ENCODE measurements at places on chromosomes 11 and 22.

GRCh38 chr22:35634015-35634414 lies 14.2 kb upstream of the APOL6 start:
- DNase-seq, result no peak

- no peak for DNase-seq
Measured at GRCh38 chr11:34997952-34998528, 81.6 kb downstream of the PDHX start.

GRCh38 chr11:134416726-134417125 lies 4.7 kb upstream of the B3GAT1 start:
- DNase-seq, result no peak

GRCh38 chr22:33380789-33381530 lies 322.8 kb upstream of the SYN3 start:
- DNase-seq, result no peak

DNA sequence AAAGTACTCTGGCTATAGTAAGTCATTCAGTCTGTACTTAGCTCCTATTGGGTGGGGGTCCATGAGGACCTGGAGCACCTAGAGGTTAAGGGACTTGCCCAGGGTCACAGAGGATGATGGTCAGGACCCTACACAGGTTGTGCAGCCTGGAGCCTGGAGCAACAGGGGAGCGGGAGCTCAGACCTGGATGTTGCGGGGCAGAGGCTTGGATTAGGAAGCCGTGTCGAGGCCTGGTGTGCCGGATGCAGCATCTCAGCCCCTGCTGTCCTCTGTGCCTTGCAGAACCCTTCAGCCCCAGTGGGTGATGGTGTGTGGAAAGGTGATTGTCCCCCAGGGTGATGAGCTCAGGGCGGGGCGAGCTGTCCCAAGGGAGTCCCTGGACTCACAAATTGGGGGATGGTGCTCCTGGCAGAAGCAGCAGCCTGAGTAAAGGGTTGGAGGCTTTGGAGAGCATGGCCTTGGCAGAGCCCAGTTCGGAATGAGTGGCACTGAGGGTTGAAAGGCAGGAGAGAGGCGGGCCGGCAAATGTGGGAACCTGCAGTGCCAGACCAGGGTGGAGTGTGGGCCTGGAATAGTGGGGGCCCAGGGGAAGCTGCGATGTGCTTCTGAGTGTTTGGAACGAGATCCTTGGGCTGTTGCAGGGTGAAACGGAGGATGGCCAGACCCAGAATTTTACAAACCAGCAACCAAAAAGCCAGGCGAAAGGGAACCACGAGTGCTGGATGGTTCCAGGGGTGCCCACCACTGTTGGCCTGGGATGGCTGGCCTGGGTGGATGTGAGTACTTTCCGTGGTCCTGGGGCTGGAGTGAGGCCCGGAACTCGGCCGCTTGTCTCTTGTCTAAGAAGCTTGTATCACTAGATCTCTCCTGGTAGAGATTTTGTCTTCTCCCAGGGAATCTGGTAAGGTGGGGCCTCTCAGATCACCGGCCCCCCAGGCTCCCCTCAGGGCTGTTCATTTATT lies 2.9 kb downstream of the TPCN2 start:
- no peak for DNase-seq

DNA sequence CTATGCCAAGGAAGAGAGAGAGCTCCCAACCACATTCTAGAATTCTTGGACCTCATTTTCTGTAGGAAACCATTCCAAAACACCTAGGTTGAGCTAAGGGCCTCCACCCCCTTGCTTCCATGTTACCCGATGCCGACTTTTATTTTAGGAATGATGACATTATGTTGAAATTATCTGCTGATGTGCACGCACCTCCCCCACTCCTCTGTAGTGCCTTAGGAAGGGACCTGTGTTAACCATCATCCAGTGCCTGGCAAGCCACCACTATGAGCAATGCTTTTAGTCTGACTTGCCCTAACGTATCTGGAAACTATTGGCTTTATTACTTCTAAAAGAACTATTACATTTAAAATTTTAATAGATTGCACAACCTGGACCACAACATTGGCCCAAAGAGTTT lies 42.1 kb downstream of the NCAPD3 start:
- DNase-seq, result no peak

- DNase-seq, result no peak
Measured at GRCh38 chr11:13717331-13717730, 48.9 kb downstream of the FAR1 start.

DNA sequence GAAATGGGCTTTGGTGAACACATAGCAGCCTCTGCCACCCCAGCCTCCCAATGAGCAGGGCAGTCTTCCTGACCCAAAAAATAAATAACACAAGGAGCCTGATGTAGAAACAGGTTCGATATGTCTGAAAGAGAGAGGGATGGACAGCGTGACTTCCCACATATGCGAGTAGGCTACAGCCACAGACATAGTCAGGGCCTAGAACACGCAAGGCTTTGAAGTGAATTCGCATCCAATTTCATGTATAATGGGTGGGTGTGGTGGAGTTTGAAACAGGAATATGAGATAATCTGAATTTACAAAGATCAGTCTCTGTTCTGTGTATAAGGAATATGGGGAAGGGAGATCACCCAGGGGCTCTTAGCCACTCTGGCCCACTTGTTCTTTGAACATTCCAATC lies 74.4 kb downstream of the DBX1 start:
- no peak for DNase-seq

- no peak for DNase-seq
Measured at GRCh38 chr11:111691176-111691575, 75.0 kb downstream of the PPP2R1B start.

DNA sequence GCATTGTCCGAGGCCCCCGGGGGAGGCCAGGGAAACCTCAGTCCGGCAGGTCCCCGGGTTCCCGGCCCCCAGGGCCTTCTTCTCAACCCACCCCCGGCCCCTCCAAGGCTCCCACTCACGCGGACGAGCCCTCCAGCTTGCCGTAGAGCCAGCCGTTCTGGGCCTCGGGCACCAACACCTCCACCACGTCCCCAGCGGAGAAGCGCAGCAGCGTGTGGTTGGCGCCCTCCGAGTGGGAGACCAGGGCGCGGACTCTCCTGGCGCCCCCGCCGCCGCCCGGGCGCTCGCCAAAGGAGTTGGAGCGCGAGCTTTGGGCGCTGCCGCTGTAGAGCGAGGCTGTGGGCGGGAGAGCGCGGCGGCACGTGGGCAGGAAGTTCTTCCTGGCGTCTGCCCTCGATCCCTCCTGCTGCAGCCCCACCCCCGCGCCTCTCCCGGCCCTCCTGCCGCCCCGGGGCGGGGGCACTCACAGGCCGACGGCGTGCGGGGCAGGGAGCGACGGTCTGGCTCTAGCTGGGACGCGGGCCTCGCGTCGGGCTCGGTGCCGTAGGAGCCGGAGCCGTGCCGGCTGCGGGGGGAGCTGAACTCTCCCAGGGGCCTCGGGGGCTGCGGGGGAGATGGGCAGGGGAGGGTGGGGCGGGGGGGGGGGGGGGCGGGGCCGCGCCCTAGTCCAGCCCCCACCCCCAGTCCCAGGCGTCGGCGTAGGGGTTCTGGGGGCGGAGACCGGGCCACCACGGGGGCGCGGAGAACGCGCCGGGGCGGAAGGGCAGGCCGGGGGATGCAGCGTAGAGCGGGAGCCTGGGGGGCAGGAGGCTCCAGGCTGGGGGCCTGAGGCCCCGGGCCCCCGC lies 4.9 kb upstream of the SLC16A8 start:
- no peak for DNase-seq

DNA sequence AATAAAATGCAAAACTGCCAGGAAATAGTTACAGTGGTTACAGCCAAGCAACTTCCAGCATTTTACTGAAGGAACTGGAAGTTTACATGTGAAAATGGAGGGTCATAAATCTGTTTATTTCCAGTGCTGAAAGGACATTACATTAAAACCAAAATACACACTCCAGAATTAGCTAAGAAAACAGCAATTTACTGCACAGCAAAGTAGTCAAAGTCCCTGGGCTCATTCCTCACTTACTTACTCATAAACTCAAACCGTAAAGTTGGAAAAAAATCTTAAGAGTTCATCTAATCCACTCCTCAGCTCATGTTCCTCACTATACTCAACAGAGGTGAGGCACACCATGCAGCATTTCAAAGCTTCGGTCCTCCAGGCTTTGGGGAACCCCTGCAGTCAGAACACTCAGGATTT lies 17.4 kb downstream of the CTSC start:
- DNase-seq, result no peak

- peak; percentile 83 for DNase-seq
Measured at GRCh38 chr11:75554258-75555022, 7.6 kb upstream of the SERPINH1 start.

DNA sequence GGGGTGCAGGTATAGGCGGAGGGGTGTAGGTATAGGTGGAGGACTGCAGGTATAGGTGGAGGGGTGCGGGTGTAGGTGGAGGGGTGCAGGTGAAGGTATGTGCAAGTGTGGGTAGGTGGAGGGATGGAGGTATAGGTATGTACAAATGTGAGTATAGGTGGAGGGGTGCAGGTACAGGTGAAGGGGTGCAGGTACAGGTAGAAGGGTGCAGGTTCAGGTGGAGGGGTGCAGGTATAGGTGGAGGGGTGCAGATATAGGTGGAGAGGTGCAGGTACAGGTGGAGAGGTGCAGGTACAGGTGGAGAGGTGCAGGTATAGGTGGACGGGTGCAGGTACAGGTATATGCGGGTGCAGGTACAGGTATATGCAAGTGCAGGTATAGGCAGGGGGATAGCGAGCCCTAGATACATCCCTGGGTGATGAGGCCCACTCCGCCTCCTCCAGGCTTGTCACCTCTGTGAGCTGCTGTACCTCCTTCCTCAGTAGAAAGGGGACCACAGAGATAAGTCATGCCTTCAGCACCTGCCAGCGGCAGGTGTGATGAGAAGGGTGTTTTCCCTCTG lies 17.2 kb downstream of the LINC01488 start:
- DNase-seq, result no peak

DNA sequence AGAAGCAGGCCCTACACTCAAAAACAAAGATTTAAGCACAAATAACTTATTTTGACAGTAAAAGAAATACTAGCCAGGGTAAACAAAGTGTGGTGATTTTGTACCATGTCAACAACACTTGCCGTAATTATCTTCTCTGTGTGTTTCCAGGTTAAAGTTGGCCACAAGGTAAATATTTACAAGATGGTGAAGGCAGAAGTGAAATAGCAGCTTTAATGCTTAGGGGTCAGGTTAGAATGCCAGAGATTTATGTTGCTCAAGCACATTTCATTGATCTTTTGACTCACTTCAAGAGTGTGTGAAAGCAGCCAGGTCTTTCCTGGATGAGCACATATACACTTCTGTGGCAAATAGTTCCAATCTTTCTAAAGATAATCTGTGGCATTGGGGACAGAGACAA lies 270.2 kb upstream of the LUZP2 start:
- no peak for DNase-seq

GRCh38 chr11:74895340-74896116 lies 53.4 kb downstream of the XRRA1 start:
- DNase-seq, result no peak

GRCh38 chr11:63243533-63243932 lies at the start of gene SLC22A25:
Gene SLC22A25, minus strand, starts transcription at chr11:63243599. Its CDS starts 13,947 bp downstream, at chr11:63229652.
- DNase-seq, result no peak

DNA sequence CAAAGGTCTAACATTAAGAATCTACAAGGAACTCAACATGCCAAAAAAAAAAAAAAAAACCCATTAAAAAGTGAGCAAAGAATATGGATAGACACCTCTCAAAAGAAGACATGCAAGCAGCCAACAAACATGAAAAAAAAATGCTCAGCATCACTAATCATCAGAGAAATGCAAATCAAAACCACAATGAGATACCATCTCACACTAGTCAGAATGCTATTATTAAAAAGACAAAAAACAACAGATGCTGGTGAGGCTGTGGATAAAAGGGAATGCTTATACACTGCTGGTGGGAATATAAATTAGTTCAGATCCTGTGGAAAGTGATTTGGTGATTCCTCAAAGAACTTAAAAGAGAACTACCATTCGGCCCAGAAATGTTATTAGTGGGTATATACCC lies 257.7 kb upstream of the PLET1 start:
- no peak for DNase-seq

- DNase-seq, result no peak
Measured at GRCh38 chr11:11446967-11447366, 93.9 kb upstream of the CSNK2A3 start.

GRCh38 chr11:35363246-35363801 lies 56.0 kb downstream of the SLC1A2 start:
- no peak for DNase-seq

DNA sequence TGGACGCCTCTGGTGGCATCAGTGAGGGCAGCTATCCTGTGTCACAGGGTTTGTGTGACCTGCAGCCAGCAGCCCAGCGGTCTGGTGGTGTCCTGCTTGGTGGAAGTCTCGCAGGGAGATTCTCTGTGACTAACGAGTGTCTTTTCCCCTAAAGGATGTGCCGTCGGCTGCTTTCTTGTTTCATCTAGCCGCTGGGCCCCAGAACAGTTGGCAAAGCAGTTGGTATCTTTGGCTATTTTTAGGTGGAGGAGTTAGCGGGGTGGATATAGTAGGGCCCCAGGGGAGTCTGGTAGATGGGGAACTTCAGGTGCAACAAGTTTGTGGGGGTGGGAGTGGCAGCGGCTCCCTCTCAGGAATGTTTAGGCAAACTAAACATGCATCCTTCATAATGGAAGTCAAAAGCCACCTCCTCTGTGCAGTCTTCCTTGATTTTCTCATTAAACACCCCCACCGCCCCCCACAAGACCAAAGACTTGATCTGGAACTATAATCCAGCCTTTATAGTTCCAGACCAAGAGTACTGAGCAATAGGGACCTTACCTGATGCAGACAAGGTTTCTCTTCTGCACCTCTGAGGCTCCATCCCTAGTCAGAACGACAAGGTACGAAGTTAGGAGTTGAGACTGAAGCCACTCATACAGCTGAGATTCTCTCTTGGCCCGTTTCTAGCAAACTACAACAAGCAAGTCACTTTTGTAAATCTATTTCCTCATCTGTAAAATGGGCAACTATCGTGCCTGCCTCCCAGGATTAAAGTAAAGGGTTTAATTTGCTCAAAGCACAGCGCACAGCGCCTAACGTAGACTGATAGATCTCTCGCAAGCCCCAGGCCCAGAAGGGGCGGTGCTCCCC lies 1.1 kb upstream of the PELI3 start:
- no peak for DNase-seq

GRCh38 chr11:45909594-45910475 lies 2.8 kb upstream of the FREY1 start:
- no peak for DNase-seq

- no peak for DNase-seq
Measured at GRCh38 chr11:75275581-75275980, 35.0 kb downstream of the TPBGL start.

All from frontal cortex (tissue), 4 donors.